ENCODE measurements at places on chromosomes 13 and 19. TPM values are rescaled to one million over a fixed set of nuclear protein-coding genes. Genes with fewer than 3 reads are reported as not detected.

Gene CERS1
- 1.0 TPM for total RNA-seq

Gene KCNN4
- 108 TPM for total RNA-seq

DNA sequence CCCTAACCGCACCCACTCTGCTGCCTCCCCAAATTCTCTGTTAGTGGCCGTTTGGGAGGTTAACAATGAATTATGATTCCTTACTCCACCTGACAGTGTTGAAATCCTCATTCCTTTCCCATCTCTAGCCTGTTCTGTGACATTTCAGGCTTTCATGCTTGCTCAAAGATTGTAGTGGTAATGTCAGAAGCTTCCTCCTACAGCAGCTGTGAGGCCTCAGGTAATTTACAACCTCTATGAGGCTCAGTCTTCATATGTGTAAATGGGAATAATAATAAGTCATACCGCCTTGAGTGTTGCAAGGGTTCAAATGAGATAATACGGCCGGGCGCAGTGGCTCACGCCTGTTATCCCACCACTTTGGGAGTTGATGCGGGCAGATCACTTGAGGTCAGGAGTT lies 977 bp upstream of the SLC1A5 start:
- no peak for DNase-seq

DNA sequence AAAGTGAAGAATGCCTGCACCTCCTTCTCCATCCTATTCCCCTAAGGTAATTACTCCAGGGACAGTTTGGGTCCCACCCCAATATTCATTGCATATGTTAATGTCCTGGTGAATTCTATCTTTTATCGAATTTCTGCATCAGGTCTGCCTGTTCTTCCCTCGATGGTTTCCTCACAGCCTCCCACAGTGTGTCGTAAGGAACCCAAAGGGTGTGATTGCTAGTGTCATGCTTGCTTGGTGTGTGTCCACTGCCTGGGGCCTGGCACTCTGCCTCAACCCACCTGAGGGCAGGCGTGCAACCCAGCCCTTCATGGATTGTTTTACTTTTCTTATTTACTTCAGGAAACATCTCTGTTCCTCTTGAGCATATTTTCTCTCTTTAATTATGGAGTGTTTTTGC lies 60.2 kb upstream of the CYSLTR2 start:
- DNase-seq, result no peak

GRCh38 chr13:62320129-62321108 lies 904.8 kb upstream of the PCDH20 start:
- DNase-seq, result peak; percentile 18

DNA sequence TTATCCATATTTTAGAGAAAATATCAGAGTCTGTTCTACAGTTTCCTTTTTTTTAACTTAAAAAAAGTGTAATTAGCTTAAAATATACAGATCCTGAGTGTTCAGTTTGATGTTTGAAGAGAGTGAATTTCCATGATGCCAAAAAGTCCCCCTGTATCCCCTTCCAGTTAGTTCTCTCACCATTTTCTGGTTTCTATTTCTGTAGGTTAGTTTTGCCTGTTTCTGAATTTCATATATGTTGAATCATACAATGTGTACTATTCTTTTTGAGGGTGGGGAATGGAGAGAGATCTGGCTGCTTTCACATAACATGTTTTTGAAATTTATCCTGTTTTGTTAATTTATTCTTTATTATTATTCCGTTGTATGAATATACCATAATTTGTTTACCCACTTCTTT lies 95.9 kb downstream of the PDS5B start:
- DNase-seq, result no peak

DNA sequence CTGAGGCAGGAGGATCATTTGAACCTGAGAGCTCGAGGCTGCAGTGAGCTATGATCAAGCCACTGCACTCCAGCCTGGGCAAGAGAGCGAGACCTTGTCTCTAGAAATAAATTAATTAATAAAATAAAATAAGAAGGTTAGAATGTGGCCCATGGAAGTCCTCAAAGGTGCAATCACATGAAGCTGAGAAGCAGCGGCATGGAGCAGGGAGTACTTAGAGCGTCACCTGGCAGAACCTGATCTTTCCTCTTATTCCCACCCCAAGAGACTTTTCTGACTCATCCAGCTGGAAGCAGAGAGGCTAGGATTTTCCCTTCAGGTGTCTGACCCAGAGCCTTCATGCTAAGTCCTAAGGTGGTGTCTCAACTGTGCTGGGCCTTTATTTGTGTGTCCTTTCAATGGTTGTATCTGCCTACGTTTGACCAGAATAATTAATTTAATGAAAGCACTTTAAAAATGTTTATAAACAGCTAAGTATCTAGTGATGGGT lies 8.9 kb upstream of the MRPS31 start:
- DNase-seq, result no peak

DNA sequence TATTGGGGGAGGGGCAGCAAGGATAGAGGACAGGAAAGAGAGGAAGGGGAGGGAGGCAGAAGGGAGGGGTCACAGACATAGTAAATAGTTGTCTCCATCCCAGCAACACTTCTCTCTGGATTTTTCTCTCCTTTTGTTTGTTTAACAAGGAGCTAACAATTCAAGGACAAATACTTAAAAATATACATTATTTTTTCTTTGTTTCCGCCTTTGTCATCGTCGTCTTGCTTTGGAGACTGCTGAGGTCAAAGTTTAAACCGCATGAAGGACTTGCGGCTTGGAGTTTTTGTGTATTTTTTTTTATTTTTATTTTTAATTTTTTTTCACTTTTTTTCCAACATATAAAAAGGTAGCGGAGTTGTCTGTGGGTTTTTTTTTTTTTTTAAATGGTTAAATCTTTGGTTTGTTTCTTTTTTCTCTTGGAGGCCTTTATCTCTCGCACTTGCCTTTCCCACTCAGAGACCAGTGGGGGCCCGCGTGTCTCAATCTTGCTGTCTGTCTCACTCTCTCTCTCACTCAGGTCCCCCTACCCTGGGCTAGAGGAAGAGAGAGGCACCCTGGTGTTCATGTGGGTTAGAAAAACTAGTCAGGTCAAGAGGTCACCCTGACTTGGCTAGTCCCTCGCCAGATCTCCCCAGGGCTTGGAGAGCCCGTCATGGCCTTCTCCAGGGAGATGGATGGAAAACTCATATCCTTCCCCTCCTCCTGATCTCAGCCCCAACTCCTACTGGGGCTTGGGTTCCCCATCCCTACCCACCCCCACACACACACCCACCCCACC lies 11.0 kb downstream of the ZNF574 start:
- DNase-seq, result no peak

- DNase-seq, result no peak
Measured at GRCh38 chr13:111289251-111289650, 31.2 kb upstream of the TEX29 start.
